ENCODE measurements at places on chromosomes 16 and 17.

- DNase-seq, result no peak
Observed at GRCh38 chr16:83728492-83728891, 79.3 kb upstream of the HSBP1 start.

DNA sequence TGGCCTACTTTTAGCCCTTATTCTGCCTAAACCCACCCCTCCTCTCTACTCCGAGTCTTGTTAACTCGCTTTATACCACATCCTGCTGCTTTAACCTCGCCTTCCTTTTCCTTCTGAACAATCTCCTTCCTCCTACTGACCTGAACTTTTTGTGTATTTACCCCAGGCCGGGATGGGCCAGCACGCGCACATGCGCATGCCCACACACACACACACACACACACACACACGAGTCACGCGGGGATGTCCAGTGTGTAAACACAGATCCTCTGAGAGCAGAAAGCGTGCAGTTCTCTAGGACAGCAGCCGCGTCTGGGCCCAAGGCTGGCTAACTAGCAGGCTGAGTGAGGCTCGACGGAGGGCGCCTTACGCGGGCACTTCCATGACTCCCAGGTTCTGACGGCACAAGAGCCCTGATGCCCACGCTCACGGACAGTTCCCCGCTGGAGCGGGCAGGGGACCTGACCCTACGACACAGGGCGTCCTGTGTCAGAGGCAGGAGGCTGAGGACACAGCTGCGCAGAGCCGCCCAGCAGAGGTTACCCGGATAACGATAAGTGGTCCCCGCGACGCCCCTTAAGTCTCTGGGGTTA, 610 bp downstream of the PIK3R5 start:
- no peak for DNase-seq

GRCh38 chr17:863880-864279, 81.7 kb downstream of the MRM3 start:
- no peak for DNase-seq

- DNase-seq, result no peak
Observed at GRCh38 chr17:63774141-63774968, at the start of gene DDX42. Gene DDX42, plus strand, starts transcription at chr17:63774170. Its CDS starts 12,880 bp downstream, at chr17:63787050.

- DNase-seq, result no peak
Observed at GRCh38 chr17:11094331-11094730, 146.7 kb upstream of the SHISA6 start.

DNA sequence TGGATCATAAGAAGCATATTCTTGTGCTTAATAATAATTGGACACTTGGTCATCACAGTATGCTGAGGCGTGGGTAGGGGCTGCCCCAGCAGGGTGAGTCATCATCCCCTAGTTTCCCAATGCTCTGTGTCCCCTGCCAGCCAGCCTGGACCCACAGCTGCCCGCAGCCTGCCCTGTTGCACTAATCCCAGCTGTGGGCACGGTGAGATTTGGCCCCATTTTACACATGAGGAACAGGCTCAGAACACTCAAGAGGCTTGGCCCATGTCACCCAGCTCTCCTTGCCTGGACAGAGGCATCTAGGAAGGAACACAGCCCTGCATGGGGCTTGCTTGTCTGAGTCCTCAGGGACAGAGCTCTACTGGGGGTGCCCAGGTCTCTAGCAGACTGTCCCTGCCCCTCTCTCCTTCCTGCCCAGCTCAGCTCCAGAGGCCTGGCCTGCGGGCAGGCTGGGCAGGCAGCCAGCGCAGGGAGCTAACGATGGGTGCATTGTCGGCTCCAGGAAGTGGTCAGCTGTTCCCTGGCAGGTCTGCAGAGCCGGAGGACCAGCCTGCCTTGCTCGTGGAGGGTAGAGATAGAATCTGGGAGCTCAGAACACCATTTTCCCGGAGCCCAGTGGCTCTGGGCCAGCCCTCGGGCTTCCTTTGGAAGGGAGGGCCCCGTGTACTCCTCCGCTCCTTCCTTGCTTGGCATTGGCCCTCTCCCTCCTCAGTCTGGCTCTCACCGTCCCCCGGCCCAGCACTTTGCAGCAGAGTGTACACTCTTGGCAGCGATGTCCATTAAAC, 189.4 kb downstream of the RAB11FIP4 start:
- DNase-seq, result no peak

DNA sequence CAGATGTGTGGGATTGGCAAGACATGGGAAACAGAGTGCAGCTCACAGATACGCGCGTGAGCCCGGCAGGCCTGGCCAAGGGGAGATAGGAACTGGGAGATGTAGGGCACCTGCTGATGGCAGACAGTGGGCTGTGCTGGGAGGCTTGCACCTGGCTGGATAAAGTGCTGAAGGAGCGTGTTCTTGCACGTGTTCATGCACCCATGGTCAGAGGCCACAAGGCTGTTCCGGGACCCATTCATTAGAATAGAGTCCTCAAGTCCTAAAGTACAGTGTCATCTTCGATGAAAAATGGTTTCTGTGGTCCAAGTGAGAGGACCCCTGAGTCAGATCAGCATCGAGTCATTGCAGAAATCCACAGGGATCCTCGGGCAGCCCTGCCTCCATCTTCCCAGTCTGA, 236.4 kb downstream of the CCDC182 start:
- no peak for DNase-seq

DNA sequence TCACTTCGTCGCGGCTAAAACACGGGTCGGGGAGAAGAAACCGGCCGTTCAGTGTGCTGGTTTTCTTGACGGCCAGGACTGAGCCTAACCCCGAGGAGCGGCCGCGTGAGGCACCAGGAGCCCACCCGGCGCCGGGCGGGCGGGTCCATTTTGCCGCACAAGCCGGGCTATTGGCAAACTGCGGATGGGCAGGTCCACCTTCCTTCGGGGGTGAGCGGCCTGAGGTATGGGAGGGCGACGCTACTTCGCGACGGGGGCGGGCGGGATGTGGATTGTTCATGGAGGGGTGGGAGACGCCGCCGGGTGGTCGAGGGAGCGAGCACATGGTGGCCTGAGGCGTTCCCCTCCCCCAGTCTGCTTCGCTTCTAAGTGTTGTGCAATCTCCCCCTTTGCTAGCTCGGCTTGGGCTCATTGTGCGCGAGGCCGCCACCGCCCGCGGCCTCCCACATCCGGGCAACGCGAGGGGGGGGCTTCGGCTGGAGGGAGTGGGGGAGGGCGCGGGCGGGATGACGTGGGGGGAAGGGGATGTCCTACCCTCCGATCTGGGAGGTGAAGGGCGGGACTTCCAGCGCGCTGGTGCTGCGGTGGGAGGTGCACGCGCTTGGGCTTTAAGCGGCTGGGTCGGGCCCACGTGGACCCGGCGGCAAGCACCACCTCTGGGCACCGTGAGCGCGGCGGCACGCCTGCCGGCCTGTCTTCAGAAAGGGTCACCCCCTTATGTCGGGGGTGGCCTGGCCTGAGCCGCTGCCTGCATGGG, 5.9 kb upstream of the CD68 start:
- DNase-seq, result peak; percentile 83

- DNase-seq, result no peak
Observed at GRCh38 chr16:1771188-1771863, at the start of gene NME3. Gene NME3, minus strand, starts transcription at chr16:1771543. Its CDS starts 9 bp downstream, at chr16:1771534.

DNA sequence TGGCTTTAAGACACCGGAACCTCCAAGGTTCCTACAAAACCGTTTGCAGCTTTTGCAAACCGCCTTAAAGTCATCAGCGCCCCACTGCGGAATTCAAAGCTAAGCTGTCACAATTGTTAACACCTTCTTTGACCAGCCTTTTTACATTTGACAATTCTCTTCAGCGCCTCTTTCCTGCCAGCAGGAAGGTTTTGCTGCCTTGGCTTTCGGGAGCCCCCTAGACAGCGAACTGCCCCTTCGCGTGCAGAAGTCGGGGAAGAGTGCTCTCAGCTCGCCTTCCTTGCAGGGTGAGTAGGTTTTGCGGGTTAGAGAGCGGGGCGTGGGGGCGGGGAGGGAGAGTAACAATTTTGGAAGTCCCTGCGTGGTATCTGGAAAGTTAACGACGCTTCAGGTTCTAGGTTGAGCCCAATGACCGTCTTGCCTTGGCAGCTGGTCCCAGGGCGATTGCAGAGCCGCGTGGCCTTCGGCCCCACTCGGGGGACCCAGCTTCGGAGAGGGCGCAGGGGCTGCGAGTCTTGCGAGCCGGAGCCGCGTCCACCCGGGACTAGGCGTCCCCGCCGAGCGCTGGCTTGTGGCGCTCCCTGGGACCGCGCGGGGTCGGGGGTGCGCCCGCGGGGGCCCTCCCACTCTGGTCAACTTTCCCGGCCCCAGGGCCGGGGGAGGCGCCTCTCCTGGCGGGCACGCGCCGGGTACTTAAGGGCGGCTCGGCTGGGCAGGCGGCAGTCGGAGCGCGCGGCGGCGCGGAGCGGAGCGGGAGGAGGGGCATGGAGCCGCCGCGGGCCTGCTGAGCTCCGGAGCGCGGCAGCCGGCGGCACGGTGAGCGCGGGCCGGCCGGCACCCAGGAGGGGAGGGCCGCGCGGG, at the start of gene HAS3:
Gene HAS3, plus strand, starts transcription at position 153 of the 861 bp plus-strand sequence. CDS start 3,743 bp downstream, outside the sequence.
- peak; percentile 45 for DNase-seq

DNA sequence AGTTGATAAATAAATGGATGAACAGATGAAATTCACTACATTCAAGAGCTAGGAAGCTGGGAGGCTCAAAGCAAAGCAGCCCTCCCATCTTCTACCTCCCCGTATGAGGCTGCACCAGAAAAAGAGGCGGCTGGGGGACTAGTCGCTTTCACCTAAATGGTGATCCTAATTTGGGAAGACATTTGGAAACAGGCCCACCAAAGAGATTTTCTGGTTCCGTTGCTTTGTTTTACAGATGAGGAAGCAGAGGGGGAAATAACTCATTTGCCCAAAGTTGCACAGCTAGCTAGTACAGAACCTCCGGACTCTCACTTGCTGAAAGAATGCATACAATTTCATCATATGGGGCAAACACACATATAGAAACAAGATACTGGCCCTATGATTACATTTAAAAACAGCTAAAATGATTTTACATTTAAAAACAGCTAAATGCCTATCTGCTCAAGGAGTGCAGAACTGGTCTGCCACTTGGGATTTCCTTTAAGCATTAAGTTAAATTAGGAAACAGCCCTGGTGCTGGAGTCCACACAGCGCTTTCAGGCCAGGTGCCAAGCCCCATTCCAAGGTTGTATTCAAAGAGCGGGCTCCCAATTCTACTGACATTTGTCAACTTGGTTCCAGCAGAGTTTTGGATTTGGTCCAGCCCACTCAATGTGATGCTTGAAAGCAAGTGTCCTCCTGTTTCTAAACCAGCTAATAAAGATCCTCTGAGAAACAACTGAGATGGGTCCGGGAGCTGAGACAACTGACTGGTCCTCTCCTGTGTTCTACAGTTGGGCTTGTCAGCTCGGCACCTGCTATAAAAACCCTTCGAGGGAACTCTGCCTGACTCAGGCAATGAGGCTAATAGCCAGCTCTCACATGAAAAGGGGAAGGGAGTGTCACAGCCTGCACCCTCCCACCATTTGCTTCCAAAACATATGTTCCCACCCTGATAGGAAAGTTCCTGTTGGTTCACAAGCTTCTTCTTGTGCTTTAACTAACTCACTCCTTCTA, 11.7 kb downstream of the ERN1 start:
- DNase-seq, result no peak

- DNase-seq, result no peak
Observed at GRCh38 chr17:81918832-81919545, 1.0 kb upstream of the SIRT7 start.

- DNase-seq, result no peak
Observed at GRCh38 chr16:87698676-87699199, 67.0 kb downstream of the KLHDC4 start.

GRCh38 chr17:27471321-27472269, 15.3 kb downstream of the KSR1 start:
- no peak for DNase-seq

- no peak for DNase-seq
Observed at GRCh38 chr17:47164263-47164662, 24.8 kb downstream of the CDC27 start.

- DNase-seq, result no peak
Observed at GRCh38 chr16:59973966-59974365, 1239.8 kb upstream of the GOT2 start.

GRCh38 chr16:85465328-85466303, 147.5 kb upstream of the GSE1 start:
- no peak for DNase-seq

- DNase-seq, result no peak
Observed at GRCh38 chr16:55876854-55877253, 1.7 kb upstream of the CES5A start.

GRCh38 chr17:49647256-49647585, 30.7 kb downstream of the SPOP start:
- no peak for DNase-seq

DNA sequence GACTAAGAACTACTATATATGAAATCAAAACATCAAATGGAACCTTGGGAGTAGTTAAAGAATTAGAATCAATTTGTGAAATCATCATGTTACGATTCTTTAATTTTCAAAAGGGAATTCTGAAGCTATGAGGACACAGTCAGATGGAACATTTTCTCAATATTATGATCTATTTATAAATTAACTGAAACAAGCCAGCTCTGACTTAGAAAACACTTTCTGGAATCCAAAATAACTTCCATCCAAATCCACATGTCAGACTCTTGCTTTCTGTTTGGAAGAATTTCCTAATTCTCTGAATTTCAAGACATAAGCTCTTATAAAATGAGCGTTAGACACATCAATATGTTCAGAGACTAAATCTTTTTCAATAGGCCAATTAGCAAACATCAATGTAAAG, 737.7 kb upstream of the SOX9 start:
- DNase-seq, result no peak

DNA sequence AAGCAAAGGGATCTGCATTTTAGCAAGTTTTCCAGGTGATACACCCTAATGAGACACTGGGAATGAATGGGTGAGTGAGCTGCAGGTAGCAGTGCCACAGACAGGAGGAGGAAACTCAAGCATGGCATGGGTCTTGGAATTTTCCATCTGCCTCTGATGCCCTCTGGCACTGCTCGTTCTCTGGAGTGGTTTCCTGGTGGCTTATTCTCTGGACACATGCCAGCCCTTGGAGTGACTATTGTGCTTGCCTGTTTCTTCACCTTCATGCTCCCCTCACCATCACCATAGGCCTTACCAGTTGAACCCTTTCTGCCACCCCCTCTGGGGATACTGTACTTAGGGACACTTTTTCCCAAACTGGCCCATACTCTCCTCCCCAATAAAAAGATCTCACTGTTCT, 1.6 kb downstream of the COASY start:
- DNase-seq, result no peak

DNA sequence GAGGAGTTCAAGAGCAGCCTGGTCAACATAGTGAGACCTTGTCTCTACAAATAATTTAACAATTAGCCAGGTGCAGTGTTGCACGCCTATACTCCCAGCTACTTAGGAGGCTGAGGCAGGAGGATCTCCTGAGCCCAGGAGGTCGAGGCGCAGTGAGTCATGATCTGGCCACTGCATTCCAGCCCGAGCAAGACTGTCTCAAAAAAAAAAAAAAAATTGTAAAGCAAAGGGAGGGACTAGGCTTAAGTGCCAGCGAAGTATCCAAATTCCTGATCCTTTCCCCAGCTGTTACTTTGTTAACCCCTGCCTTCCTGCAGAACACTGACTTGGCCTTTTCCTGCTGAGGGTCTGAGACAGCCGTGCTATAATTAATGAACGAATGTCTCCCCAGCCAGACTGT, 2.7 kb downstream of the GDPD3 start:
- no peak for DNase-seq

DNA sequence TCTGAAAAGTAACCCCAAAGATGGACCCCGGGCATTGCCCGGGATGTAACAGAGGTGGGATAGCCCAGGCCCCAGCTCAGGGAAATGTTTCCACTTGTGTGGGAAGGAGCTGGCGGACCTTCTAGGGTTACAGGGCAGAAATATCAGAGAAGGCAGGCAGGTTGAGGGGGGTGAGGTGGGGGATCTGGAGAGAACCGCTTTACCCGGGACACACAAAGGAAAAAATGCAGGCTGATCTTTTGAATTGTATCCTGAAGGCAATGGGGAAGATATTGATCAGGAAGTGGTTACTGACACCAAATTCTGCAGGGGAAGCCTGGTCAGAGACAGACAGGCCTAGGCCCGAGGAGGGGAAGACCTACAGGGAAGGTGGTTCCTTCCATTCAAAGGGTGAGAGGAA, 3.5 kb downstream of the SLC47A1 start:
- DNase-seq, result no peak

Measured in NCI-H1436 (cell line).